Stimulated activated CD8-positive, alpha-beta memory T cell treated with anti-CD3 and anti-CD28 coated beads, Interleukin-15, amount 100 ng/mL, for 4 hours (primary cell): ENCODE measurements at places on chromosomes 7 and 10.

- no peak for DNase-seq
These were observed 81.0 kb downstream of the EBF3 start for GRCh38 chr10:129883029-129883428.

DNA sequence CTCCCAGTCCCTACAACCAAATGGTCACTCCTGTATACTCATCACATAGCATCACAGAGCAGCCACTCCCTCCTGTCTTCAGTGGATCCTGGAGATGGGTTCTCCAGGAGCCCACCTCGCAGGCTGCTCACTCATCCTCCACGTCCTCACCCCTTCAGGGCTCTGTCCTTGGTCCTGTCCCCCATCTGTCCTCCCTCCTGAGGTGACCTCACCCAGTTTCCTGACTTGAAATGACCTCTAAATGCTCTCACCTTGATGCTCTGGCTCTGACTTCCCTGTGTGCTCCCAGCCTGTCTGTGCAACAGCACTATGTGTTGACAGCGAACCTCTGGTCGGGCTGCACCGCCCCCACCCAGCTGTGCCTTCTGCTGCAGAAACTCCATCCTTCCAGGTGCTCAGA lies 2.1 kb upstream of the PPP2R2D start:
- DNase-seq, result no peak

DNA sequence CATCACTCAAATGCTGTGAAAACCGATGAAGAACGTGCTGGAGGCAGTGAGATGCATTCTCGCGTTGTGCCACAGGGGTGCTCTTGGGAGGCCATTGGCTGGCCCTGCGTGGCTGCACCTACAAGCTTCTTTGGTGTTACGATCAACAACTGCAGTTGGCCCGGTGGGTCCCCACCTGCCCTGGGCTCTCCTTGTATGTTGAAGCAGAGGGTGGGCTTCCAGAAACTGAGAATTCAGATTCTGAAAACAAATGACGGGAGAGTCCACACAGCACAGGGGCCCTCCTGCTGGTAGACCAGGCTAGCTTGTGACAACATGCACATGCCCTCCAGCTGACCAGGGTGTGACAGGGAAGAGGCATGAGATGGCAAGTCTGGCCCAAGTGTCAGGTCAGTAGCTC lies 23.7 kb upstream of the DDC start:
- no peak for DNase-seq

DNA sequence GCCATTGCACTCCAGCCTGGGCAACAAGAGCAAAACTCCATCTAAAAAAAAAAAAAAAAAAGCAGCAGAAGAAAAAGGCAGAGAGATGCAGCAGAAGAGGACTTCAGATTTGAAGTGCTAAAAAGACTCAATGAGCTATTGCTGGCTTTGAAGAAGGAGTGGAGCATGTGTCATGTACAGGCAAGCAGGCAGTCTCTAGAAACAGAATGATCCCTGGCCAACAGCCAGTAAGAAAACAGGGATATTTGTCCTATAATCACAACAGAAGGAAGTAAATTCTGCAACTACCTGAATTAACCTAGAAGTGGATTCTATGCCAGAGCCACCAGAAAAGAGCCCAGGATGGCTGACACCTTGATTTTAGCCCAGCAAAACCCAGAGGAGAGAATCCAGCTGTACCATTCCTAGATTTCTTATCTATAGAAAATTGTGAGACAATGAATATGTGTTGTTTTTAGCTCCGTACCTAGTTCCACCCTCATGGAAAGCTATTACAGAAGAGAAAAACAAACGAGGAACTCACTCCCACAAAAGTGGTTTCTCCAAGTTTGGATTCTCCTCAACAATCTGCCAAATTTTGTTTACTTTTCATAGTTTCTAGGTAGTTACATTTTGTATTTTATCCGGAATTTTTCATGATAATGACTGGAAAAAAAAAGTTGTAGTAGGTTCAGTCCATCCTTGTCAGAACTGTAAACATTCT lies 198.2 kb upstream of the GNAI1 start:
- no peak for DNase-seq

- no peak for DNase-seq
These were observed 35.3 kb downstream of the PALD1 start for GRCh38 chr10:70513848-70514309.

DNA sequence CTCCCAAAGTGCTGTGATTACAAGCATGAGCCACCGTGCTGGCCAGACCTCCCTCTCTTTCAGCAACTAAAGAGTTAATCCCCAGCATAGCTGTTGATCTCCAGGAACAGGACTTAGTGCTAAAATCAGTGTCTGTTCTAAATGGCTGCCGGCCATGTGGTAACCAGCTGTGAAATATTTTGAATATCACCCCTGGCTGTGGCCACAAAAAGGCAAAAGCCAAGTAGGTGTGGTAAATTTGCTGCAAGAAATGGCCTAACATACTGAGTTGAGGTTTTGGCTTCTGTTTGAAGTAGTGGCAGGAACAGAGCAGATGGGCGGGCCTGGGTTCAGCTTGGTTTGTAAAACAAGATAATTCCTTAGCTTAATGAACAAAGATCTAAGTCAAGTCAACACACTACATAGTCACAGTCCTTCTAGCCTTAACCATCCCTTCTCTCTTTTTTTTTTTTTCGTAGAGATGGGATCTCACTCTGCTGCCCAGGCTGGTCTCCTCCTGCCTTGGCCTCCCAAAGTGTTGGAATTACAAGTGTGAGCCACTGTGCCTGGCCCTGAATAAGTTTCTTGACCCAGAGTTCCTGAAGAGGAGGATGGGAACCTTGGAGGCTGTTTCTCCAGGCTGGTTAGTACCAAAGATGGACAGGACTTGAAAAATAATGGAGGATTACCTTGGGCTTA lies 22.7 kb upstream of the AGFG2 start:
- DNase-seq, result peak; percentile 1

DNA sequence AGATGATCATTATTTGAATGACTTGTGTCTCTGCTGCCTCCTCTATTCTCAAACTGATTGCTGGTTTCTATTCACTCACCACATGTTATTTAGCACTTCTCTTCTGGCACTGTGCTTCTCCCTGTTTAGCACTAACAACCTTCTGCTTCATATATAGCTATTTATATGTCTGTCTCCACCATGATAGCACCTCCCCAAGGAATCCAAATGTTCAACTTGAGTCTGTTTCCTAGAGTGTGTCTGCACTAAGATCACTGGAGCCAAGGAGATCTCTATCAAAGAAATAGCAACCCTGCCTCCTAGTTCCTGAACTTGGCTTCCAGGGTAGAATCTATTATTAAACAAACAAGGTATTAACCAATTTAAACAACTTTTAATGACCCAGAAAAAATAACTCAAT lies 104.5 kb downstream of the CYP26A1 start:
- no peak for DNase-seq

DNA sequence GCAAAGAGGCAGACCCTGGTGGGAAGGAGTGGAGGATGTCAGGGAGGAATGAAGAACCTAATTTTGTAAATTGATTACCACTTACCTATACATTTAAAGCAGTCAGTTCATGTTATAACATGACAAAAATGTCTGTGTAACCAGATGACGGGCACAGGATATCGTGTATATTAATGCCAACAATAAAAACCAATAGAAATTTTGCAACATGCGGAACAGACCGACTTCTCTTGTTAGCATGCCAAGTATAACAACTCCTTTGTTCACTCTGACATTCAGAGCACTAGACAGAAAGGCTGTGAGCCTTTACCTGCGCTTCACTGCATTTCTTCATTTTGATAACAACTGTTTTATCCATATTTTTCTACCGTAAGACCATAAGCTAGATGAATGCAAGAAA lies 29.9 kb downstream of the CDK6 start:
- no peak for DNase-seq

DNA sequence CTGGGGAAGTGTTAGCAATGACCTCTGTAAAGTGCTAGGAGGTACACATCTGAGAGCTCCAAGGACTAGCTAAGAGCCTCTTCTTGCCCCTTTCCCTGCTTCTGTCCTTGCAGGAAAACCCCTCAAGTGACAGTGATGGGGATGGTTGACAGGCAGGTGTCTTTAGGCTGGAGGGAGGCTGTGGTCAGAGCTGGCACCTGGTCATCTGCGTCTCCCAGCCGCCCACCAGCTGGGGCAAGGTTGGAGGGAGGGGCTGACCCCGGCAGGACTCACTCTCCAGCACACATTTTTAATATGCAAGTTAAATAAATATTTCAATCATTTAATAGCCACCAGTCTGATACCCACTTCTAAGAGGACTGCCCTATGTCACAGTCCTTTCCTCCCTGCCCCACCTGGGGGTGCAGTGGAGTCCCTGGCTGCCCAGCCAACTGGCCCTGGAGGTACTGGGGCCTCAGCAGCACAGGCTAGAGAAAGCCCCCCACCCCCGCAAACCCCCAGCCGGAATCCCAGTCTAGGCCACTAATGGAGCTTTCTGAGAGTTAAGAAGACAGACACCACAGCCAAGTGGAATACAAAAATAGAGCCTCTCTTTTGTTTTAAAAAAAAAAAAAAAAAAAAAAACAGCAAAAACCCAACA lies 6.3 kb downstream of the FGF8 start:
- DNase-seq, result no peak

GRCh38 chr7:83359108-83359507 lies 196.4 kb upstream of the PCLO start:
- no peak for DNase-seq

DNA sequence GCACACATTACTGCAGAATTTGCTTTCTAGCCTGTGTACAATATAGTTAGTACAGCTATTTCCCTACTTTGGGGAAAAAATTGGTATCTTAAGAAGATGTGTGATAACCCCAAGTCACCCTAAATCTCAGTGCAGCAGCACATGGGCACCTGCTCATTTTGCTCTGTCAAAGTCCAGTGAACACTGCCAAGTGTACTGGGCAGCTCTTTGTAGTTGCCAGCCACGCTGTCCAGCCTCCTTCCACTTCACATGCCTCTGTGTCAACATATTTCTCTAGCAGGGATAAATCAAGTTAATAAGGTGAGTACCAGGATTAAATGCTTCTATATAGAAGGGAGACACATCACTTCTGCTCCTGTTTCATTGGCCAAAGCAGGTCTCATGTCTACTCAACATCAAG lies 87.1 kb upstream of the CDC14C start:
- DNase-seq, result no peak

DNA sequence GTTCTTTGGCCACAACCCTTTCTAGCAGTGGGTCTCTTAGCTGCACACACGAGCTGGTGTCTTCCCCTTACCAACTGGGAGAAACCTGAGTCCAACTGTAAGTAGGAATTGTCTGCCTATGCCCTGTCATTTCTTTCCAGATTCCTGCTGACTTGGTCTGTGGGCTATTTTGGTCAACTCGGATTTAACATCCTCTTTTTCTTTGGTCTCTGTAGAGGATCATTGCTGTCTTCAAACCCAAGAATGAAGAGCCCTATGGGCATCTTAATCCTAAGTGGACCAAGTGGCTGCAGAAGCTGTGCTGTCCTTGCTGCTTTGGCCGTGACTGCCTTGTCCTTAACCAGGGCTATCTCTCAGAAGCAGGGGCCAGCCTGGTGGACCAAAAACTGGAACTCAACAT lies 10.3 kb downstream of the PI4K2A start:
- DNase-seq, result no peak

DNA sequence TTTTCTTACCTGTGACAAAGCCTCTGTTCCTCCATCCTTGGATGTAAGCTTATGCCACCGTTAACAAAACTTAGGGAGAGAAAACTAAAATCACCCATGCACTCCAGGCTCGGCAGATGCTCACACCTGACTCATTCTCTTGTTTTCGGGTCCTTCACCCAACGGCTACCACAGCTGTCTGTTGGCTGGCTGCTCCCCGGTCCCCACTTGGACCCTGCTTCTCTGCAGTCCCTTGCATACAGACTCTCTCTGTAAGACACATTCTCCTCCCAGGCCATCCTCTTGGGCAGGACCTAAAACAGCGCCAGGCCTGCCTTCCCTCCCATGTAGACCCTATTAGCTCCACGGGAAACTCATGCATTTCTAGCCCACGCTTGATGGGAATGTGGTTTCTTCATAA lies 12.1 kb upstream of the INHBA start:
- DNase-seq, result no peak

GRCh38 chr10:63765126-63765525 lies 243.9 kb downstream of the REEP3 start:
- no peak for DNase-seq

DNA sequence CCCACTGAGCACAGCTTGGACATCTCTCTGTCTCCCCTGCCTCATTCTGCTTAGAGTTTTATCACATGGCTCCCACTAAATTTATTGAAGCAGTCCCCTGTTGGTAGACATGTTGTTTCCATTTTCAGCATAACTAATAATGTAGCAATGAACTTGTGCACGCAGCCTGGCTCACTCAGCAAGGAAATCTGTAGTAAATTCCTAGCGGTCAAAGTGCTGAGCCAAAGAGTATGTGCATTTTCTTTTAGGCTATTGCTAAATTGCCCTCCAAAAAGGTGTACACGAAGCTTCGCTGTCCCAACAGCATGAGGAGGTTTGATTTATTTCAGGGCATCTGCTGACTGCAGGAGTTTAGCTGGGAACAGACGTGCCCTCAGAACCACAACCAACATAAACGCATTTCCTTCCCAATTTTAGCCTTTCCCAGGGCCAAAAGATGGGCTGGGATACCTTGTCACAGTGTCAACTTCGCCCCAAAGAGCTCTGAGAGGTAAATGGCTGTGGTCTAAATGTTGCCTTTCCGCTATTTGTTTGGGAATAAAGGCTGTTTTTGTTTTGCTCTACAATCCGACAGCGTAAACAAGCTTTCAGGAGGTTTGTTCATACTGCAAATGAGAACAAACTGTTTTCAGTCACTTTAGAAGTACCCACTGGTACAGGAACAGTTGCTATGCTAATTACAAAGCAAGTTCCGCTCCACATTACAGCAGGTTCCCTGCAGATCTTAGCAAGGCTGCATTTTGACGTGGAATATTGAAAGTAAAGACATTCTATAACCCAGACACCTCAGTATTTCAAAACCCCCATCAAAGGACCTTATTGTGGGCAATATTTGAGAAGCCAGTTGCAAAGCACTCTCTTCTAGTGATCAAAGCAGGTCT lies 16.8 kb downstream of the VSIR start:
- no peak for DNase-seq

DNA sequence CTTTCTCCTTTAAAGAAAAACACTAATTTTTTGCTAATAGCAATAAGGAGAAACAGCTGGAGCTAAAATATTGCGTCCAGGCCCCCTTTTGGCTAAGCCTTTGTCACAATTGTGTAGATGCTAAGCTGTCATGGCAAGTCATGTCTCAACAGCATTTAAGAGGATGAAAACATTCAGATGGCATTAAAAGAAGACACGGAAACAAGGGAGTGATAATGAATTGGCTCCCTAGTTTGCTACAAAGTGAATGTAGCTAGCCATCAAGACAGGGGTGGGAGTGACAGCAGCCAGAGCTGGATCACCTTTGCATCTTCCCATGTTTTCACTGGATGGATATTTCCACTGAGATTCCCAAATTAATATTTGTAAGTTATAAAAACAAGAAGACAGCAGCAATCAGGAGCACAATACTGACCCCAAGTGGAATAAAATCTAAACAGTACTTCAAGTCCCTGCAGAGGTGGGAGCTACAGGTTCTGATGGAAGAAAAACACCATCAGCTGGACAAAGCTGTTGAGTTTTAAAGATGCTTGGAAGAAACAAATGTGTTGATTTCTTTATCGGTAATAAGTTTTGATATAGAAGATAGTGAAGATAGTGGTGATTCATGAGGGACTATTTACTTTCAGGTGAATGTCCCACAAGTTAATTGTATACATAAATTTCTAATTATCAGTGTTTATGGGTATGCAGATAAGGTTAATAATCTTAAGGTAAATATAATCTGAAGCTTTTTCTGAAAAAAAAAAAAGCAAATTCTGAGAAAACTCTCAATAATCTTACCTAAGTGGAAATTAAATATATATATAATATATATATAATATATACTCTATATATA lies 129.4 kb downstream of the SLC16A9 start:
- no peak for DNase-seq
